Stimulated activated CD4-positive, alpha-beta T cell treated with anti-CD3 and anti-CD28 coated beads, Interleukin-1b, Interleukin-23, amount 100 ng/mL, for 24 hours (primary cell): ENCODE measurements at places on chromosomes 6 and 20.

DNA sequence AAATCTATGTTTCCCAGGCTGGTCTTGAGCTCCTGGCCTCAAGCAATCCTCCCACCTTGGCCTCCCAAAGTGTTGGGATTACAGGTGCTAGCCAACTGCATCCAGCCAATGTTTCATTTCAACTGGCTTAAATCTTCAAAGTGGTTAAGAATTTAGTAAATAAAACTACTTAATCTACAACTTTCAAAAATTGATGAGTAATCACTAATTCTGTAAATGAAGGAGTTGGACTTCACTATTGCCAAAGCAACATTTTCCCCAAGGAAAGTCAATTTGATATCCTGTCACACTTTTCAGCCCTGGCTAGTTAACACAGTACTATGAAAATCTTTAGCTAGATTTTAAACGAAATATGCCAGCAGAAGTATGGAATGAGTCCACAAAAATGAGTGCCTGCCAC is 3.8 kb downstream of the TOMM6 start:
- no peak for DNase-seq

- no peak for DNase-seq
Measured at GRCh38 chr6:3423439-3424184, 33.2 kb downstream of the SLC22A23 start.

DNA sequence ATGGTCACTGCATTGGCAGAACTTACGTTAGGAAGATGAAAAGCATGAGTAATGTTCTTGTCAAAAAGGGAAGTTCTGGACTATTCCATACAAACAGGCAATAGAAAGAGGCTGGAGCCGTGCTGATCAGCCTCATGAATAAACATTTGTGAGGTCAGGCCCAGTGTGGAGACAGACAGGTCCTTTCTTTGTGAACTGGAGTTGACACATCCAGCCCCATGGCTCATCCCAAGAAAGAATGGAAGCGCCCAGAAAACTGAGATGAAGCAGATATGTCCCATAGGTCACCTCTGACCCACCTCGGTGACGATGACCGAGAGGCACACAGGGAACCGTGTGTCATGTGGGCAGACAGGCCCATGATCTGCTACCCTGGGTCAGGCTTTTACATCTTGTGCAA is 276.0 kb upstream of the SGK1 start:
- DNase-seq: no peak

DNA sequence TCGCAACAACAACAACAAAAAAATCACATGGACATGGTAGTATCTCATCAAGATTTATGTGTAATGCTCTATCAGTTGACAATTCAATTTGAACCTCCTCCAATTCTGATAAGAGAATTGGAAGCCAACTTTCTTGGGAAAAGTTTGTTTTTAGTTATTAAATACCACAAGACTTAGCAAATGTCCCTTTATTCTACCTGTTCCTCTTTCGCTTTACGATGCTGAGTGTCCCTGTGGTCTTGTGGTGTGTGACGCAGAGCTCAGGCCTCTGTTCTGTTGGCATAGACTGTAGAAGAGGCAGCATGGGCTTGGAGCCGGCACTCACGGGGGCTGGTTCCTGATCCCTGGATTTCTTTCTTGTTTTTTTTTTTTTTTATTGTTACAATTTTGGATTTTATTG is 76.7 kb downstream of the PSMB1 start:
- DNase-seq: no peak

- DNase-seq: no peak
Measured at GRCh38 chr6:157226761-157227160, 96.6 kb downstream of the TMEM242 start.

DNA sequence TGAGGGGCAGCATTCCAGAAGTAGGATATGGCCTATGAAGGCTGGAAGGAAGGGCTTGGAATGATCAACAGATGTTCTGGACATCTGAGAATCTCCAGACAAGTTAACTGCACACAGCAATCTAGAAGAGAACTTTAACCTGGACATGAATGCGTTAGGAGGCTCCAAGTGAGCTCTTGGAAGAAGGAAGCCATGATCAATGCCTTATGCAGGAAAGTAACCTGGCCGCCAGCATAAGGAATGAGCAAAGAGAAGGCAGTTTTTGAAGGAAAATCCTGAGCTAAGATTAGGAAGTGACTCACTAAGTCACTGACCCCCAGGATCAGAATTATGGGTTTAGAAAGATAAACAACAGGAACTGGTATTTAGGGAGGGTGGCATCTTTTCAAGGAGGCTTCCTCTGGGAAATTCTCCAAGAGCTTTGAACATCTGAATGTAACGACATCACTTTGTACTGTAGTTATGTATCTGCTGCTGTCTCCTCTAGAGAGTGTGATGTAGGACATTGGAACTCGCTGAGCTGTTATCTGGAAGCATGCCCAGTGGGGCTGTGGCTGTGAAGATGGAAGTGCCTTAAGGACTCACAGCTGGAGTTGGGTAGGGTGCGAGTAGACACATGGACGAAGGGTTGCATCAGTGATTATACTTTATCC is 236.8 kb downstream of the PACRG start:
- no peak for DNase-seq

DNA sequence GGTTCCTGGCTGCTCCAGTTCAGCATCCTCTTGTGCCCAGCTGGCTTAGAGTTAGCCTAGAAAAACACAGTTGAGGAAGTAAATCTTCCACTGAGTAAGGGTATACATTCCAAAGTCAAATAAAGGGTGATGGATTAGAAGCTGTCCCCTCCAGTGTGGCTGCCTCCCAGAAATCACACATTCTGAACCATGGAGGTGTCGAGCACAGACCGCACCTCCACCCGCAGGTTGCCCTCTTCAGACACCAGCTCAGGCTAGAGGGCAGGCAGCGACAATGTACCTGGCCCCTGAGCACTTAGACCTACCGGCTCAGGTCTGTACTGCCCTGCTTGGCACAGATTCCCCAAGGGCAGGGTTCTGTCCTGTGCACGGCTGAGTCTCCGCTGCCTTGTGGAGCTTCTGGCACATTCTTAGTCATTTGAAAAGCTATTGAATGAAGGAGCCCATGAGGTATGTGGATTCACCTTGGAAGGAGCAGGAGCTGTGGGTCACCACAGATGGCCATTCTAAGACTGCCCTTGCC is 118.1 kb downstream of the FAM120B start:
- no peak for DNase-seq

- DNase-seq: no peak
Measured at GRCh38 chr6:148086843-148087242, 255.8 kb upstream of the SASH1 start.

GRCh38 chr6:160792708-160793107 is 90.7 kb downstream of the PLG start:
- DNase-seq: no peak

GRCh38 chr20:54633374-54634355 is 158.3 kb downstream of the DOK5 start:
- no peak for DNase-seq
